ENCODE measurements at places on chromosomes 3 and 15. TPM values are rescaled to one million over a fixed set of nuclear protein-coding genes. Genes with fewer than 3 reads are reported as not detected.

DAZL gene
- total RNA-seq: not detected

SIDT1 gene
- not detected for total RNA-seq

OR4M2 gene
- total RNA-seq: not detected

ROPN1 gene
- not detected for total RNA-seq

WDR82 gene
- 30.7 TPM for total RNA-seq

SLC28A2 gene
- total RNA-seq: not detected

ARGFX gene
- not detected for total RNA-seq

GOLGA8J gene
- total RNA-seq: not detected

PLA2G4D gene
- 0.03 TPM for total RNA-seq

TM4SF1 gene
- 0.80 TPM for total RNA-seq

IGSF10 gene
- total RNA-seq: 0.18 TPM

CFAP91 gene
- 0.53 TPM for total RNA-seq

TFRC gene
- 76.1 TPM for total RNA-seq

PHLDB2 gene
- total RNA-seq: 27.2 TPM

MASP1 gene
- 507 TPM for total RNA-seq

LRIG1 gene
- 51.1 TPM for total RNA-seq

GP5 gene
- total RNA-seq: 0.83 TPM

SCAANT1 gene
- not detected for total RNA-seq

SCG5 gene
- total RNA-seq: 14.4 TPM

CPEB1 gene
- 1.9 TPM for total RNA-seq

LXN gene
- 9.8 TPM for total RNA-seq

GPR62 gene
- 0.42 TPM for total RNA-seq

TOPBP1 gene
- 23.4 TPM for total RNA-seq

CCR2 gene
- not detected for total RNA-seq

Measured in cardiac muscle cell (in vitro differentiated cells and primary cell).